ENCODE measurements at places on chromosomes 13 and 19.

GRCh38 chr19:1847684-1848398 is 442 bp downstream of the REXO1 start:
- peak; percentile 80 for DNase-seq

- peak; percentile 97 for DNase-seq
Observed at GRCh38 chr13:79480954-79481684, at the start of gene NDFIP2. TSS of gene NDFIP2 (plus strand) at chr13:79481155. CDS start at chr13:79481204, 49 bp downstream.

GRCh38 chr19:288911-289310 is 2.3 kb downstream of the PLPP2 start:
- no peak for DNase-seq

DNA sequence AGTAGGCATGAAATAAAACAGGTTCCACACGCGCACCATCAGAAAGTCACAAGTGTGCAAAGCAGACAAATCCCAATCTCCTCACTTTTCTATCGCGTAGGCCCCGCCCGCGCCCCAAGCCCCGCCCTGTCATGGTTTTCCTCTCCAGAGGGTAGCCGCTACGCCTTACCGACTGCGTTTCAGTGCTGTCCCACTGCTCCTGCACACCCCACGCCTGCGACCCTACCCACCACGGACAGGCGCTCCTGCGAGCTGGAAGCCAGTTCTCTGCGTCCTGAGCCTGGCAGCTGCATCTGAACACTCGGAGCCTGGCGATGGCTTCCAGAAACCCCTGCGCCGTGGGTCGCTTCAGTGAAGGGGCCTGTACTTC is 379 bp upstream of the ZNF470 start:
- DNase-seq: no peak

- no peak for DNase-seq
Observed at GRCh38 chr13:81637457-81637856, 1296.5 kb upstream of the SPRY2 start.

- DNase-seq: peak; percentile 96
Observed at GRCh38 chr19:17996826-17997316, 11.1 kb upstream of the ARRDC2 start.

DNA sequence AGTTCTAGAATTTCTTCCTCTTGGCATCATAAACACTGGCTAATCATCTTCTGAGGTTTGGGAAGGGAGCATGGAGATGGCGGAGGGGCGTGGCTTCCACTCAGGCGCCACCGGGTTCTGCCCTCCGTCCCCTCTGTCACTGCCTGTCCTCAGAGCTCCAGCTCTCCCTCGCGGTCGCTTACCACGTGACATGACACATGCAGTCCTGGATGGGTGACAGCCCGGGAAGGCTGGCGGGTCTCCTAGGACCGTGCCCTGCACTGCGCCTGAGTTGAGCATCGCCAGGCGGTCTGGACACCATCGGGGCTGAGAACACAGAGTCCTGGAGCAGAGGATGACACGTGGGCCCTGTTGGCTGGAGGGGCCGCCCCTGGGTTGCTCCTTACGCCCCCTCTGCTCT is 123.3 kb downstream of the RAB20 start:
- DNase-seq: no peak

- DNase-seq: no peak
Observed at GRCh38 chr19:54660964-54661363, 1.8 kb upstream of the LILRB4 start.

DNA sequence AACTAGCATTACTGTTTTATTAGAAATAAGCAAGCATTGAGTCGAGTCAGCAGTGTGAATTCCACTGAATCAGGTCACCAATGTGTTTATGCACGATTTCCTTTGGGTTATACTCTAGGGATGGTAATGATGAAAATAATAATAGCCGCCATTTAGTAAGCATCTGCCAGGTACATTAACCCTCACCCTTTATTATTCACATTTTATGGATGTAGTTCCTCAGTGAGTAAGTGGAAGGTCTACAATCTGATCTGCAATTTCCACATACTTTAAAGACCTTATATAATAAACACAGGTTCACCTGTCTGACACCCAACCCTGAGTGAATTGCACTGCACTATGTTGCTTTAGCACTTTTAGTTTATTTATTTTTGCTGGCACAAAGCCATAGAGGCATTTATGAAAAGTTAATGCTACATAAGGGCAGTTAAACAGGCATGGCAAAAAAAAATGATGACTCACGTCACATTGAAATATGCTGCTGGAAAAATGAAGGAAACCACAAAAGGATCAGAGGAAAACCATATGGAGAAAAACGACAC is 122.4 kb downstream of the TRPC4 start:
- DNase-seq: no peak

- DNase-seq: no peak
Observed at GRCh38 chr19:5782945-5783919, 1.3 kb downstream of the PRR22 start.

GRCh38 chr13:41652735-41653361 is 195.5 kb downstream of the RGCC start:
- peak; percentile 78 for DNase-seq

DNA sequence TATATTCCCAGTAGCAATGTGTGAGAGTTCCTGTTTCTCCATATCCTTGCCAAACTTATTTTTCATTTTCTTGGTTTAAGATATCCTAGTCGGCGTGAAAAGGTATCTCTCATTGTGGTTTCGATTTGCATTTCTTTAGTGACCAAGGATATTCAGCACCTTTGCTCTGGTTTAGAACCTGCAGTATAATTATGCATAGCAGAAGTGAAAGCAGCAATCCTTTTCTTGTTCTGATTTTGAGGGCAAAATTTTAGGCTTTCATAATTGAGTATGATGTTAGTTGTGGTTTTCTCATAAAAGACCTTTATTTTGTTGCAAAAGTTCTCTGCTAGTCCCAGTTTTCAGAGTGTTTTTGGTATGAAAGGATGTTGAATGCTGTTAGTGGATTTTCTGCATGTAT is 491.0 kb downstream of the FGF9 start:
- no peak for DNase-seq

DNA sequence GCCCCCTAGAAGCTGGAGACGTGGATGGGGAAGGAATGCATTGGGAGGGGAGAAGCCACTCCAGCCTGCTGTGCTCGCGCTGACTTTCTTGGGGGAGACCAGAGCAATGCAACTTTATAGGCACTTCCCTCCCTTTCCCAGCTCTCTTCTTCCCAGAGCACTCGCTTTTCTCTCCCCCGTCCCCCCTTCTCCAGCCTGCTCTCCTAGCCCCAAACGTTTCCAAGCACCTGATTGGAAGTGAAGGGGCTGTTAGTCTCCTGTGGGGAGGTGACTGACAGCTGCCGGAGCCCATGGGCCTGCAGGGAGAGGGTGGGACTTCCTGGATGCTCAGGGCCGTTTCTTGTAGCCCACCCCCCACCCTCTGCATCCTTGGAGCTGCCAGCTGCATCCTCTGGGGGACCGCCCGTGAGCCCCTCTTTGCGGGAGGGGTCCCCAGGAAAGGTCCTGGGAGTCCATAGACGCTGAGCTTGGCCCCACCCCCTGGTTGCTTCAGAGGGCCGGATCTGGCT is 2.5 kb downstream of the HDGFL2 start:
- peak; percentile 74 for DNase-seq

DNA sequence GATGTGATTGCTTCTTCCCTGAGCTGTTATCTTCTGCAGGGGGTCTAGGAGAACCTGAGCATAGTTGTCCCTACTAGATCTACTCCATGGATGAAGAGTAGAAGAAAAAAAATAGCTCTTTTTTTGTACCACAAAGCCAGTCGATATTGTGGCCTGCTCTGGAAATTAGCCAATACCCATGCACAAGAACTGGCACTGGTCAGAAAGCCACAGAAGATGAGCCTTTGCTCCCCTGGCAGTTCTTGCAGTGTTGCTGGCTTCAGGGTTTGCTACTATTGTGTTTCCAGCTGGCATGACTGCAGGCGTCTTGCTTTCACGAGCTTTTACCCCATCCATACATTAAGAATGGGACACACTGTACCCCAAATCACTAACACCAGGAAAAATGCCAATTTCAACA is 547.7 kb upstream of the KLF12 start:
- DNase-seq: no peak

DNA sequence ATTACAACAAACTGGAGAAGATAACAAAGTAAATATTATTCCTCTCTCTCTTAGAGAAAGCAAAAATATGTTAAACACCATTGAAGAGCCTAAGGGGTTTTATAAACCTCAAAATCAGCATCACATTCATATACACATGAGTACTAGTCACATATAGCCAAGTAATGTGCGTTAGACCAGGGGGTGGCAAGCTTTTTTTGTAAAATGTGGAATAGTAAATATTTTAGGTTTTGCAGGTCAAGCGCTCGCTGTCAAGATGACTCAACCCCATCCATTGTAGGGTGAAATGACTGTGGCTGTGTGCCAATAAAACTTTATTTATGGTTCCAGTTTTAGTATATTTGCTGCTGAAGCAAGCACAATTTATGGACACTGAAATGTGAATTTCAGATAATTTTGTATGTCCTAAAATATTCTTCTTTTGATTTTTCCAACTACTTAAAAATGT is 21.7 kb downstream of the RFX2 start:
- no peak for DNase-seq

DNA sequence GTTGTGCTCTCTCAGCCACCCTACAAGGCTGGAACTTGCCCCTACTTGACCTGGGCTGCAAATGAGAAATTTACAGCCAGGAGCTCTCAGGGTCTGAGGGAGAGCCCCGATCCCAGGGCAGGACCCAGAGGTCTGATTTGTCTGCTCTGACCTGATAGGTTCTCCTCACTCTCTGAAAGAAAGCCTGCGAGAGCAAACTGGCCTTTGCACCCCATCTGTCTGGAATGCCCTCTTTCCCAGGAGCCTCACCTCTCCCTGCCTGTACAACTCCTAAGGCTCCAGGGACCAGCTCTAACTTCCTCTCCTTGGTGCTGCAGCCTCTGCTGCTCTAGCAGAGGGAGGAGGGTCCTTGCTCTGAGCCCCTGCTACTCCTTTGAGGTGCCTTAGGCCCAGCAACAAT is 137.8 kb downstream of the UQCRFS1 start:
- no peak for DNase-seq

GRCh38 chr19:51166846-51167490 is 24.9 kb downstream of the SIGLEC7 start:
- DNase-seq: peak; percentile 81

DNA sequence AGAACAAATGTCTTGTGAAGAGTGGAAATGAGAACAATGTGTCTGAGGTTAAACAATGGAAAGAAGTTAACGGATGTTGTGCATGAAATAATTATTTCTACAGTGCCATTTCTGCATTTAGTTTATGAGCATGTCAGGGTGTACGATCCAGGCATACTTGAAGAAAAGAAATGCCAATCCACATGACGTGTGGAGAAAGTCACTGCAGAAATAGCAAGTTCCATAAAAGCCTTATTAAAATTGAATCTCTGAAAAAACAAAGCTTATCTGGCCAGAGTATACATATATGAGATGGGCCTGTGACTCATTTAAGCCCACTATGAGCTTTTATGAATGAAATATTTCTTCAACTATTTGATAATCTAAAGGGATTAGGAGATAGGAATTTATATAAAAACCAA is 426.1 kb downstream of the EFNB2 start:
- DNase-seq: no peak

GRCh38 chr19:5803752-5804515 is 933 bp upstream of the NRTN start:
- DNase-seq: peak; percentile 99

GRCh38 chr13:40987606-40988280 is 31.4 kb downstream of the ELF1 start:
- DNase-seq: no peak

DNA sequence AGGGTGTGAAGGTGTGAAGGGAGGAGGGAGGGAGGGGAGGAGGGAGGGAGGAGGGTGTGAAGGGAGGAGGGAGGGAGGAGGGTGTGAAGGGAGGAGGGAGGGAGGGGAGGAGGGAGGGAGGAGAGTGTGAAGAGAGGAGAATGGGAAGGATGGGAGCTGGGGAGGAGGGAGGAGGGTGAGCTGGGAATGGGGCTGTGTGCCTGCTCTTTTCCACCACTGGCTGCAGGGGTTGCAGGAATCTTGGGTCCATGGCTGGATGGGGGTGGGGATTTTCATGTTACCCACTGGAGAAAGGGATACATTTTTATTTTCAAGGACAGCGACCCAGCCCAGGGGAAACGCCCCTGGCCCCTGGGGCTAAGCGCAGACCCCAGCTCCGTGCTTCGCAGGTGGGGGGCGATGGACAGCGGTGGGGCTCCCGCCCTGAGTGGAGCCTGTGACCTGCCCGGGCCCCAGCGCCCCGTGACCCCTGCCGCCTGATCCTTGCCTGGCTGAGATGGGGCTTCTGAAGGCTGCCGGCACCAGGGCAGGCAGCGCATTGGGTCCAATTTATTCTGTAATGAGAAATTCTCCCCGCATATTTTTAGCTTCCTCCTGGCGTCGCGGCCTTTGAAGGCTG is 3.0 kb upstream of the EFNA2 start:
- DNase-seq: no peak

GRCh38 chr19:28307487-28307886 is 905.5 kb downstream of the UQCRFS1 start:
- DNase-seq: no peak

DNA sequence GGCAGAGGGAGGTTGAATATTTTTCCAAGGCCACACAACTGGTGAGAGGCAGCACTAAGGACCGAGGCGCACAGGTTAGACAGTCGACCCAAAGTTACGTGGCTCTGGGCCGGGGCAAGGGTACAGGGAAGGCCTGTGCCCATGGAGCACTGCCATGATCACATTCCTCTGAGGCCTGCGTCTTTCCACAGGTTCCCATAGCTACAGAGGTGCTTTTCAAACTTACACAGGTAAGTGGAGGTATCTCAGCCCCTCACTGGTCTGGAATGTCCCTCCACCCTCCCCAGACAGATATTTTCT is 814 bp downstream of the ZNF211 start:
- DNase-seq: no peak

GRCh38 chr19:10193790-10194499 is 808 bp downstream of the DNMT1 start:
- DNase-seq: no peak

DNA sequence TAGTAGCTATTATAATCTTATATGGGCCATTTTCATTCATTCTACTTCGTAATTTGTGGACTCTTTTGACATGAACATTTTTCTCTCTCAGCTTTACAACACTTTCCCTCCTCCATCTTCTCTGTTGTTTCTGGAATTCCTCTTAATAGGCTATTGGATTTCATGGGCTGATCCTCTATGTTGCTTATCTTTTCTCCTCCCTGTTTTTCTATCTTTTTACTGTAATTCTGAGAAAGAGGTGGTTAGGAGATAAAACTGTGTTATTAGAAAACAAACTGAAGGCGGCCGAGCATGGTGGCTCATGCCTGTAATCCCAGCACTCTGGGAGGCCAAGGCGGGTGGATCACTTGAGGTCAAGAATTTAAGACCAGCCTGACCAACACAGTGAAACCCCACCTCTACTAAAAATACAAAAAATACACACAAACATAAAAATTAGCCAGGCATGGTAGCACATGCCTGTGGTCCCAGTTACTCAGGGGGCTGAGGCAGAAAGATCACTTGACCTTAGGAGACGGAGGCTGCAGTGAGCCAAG is 188.1 kb downstream of the UGGT2 start:
- DNase-seq: no peak

Data from activated CD4-positive, alpha-beta T cell treated with anti-CD3 and anti-CD28 coated beads, Interleukin-2, amount 10 ng/mL, durations not matched to agents 24 days and 14 days (primary cell).